ENCODE measurements at places on chromosomes 4 and X.

GRCh38 chr4:145722561-145722960 is 42.6 kb downstream of the C4orf51 start:
- no peak for DNase-seq

DNA sequence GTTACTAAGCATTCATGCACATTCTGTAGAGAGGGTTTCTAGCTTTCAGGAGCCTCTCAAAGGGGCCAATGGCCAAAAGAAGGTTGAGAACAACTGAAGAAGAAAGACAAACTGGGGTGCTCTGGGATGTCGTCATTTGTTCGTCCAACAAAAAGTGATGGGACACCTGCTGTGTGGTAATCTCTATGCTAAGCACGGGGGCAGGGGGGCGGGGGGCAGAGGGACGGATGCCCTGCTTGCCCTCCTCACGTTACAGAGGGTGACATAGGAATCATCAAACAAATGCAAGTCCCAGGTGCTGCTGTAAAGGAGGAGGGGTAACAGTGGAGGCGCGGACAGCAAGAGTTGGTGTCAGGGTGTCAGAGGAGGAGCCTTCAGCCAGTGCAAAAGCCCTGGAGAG is 12.8 kb upstream of the CRMP1 start:
- DNase-seq: no peak

DNA sequence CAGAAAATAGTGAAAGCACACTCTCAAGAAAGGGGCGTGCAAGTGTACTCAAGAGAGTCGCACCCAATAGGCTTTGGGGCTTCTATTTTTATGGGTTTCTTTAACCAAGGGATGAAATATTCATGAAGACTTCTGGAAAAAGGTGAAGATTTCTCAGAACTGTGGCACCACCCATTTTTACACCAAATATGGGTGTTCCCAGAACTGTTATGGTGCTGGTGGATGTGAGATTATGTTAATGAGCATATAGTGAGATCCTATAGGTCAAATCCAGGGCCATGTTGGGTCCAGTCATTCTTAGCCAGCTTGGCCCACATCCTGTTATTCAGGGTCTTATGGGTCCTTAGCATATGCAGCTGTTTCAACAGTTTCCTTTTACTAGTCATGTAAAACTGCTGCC is 61.0 kb upstream of the SMIM10 start:
- DNase-seq: no peak

DNA sequence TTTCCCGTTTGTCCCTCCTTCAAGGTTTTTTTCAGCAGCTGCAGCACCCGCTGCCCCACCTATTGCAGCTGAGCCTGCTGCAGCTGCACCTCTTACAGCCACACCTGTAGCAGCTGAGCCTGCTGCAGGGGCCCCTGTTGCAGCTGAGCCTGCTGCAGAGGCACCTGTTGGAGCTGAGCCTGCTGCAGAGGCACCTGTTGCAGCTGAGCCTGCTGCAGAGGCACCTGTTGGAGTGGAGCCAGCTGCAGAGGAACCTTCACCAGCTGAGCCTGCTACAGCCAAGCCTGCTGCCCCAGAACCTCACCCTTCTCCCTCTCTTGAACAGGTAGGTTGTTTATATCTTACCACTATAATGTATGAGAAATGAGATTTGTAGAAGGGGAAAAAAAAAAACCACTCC is 4.5 kb downstream of the PRR27 start:
- no peak for DNase-seq

DNA sequence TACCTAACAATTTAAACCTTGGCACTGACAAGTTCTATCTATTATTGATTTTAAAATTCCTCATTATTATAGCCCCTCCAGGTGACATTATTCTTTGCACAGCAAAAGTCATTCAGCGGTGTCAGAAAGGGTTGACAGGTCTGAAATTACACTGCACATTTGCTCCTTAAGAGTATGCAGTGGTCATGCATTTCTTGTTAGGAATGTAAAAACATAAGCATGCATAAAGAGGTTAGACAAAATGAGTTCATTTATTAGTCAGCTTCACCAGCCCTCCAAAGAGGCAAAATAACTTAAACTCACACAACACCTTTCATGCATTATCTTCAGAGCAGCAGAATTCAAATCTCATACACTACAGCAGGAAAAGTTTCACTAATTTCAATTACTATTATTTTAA is 158.8 kb downstream of the HNRNPD start:
- no peak for DNase-seq

GRCh38 chrX:47129899-47130358 is 14.6 kb downstream of the NDUFB11 start:
- no peak for DNase-seq

GRCh38 chrX:38256019-38256418 is 35.3 kb upstream of the SRPX start:
- DNase-seq: no peak

DNA sequence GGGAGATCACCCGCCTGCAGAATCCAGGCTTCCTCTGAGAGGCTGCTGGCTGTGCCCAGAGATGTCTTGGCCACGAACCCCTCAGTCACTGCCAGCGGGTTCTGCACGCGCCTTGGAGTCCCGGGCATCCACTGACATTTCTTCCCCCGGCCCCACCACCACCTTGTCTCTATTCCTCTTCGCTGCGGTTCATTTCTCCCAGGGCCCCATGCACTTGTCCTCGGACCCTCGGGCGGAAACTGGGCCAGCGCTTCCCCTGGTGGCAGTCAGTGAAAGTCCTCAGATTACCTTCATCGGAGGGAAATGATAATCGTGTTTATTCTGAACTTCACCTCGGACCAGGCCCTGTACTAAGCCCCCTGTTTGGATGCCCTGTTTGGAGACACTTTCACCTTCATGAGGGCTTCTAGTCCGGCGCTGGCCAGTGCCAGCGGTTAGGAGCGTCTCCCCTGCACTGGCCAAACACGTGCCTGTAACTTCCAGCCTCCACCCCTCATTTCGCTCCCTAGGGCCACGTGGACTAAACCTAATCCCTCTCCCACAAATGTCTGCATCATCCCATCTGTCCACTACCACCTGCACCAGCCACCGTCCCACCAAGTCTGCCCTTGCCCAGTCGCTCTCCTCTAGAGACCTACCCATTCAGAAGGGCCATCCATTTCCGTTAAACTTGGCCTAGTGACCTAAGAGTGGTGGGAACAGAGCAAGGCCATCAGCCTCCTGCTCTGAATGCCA is 82.0 kb downstream of the DCTD start:
- DNase-seq: no peak

DNA sequence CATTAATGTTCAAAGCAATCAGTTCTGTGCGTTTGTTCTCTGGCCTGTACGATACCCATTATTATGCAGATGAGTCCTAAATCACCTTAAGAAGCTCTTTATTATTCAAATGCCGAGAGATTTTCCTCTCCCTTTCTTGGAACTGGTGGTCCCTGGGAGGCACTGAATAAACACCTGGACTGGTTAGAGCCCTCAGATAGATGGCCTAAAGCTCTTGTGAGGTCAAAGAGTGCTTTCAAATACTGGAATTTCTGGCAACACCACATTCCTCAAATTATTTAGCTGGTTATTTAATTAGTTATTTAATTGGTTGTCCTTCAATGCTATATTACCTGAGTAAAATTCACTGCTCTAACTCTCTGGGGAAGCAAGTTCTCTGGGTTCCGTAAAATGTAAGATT is 3.0 kb downstream of the ARHGEF38 start:
- DNase-seq: no peak
